ENCODE measurements at places on chromosomes 2 and 18.

DNA sequence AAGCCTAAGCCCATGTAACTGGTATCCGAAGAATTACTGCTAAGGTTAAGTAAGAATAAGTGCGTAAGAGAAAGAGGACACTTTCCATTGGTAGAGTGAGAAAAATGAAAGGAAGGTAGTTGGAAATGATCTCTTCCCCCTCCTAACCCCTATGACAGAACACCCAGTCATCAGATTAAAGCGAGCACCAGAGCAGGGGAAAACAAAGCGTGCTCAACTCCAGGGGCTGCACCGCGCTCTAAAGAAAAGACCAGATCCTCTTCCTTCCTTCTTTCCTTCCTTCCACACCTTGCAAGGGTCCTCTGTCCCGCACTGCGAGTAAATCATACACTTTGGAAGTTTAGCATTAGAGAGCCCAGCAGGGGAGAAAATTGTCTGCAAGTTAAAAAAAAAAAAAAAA, 971 bp upstream of the CDH7 start:
- no peak for DNase-seq

- DNase-seq, result no peak
Observed at GRCh38 chr2:119751706-119752105, 8.0 kb upstream of the PTPN4 start.

GRCh38 chr2:197137826-197138477, 172.6 kb downstream of the ANKRD44 start:
- no peak for DNase-seq

DNA sequence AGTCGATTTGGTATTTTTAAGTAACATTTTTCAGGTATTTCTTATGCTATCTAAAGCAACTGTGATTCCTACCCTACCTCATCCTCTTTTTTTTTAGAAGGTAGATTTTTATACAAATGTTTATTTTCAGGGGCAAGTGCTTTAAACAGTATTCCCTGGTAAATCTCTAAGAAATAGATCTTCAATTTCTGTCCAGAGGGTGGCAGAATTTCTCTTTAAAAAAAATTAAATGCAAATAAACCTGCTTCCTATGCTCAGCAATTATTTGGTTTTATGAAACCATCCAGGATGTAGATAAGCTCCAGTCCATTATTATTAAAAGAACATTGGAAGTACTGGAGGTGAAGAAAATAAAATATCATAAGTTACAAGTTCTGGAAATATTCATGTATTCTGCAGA, 191.9 kb downstream of the MYO3B start:
- no peak for DNase-seq

GRCh38 chr2:8193146-8193545, 488.7 kb upstream of the ID2 start:
- DNase-seq, result no peak

- no peak for DNase-seq
Observed at GRCh38 chr2:230912046-230912445, 13.0 kb downstream of the GPR55 start.

GRCh38 chr18:69490813-69491212, 90.1 kb downstream of the DOK6 start:
- DNase-seq, result no peak

DNA sequence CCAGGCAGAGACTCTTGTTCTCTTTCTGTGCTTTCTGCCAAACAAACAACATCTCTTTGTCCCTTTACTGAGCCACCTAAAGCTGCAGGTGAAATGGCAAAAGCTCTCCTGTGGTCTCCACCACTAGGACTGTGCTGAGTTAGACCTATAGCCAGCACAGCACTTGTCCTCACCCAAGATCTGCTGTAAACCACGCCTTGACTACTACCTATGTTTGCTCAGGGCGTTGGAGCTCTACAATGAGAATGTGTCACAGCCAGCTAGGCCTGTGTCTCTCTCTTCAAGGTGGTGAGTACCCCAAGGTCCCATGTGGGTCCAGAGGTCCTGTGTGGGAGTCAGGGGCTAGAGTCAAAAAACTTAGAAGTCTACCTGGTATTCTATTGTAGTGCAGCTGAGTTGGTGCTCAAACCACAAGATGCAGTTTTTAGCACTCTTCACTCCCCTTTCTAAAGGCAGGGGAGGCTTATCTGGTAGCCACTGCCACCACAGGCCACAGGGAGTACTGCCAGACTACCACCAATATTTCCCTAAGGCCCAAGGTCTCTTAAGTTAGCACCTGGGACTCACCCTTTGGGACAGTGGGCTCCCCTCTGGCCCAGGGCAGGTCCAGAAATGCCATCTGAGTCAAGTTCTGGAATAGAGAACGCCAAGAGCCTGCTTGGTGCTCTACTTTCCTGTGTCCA, 96.8 kb upstream of the RPRM start:
- DNase-seq, result no peak

DNA sequence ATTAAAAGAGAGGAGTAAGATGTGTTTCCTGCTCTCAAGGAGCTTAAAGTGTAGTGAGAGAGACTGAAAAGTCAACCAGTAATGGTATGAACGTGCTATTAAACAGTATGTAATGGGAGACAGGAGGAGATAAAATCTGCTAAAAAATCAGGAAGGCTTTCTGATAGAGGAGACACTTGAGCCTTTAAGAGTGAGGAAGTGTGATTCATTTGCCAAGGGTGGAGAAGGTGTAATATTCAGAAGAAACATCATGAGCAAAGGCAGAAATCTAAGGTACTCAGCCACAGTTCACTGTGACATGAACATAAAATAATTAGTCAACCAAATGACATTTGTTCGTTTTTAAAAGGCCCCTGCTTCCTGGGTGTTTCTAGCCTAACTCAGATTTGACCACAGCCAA, 137.8 kb upstream of the SKOR2 start:
- DNase-seq, result no peak

- DNase-seq, result no peak
Observed at GRCh38 chr2:216416571-216417307, 4.5 kb downstream of the SMARCAL1 start.

GRCh38 chr18:55236150-55236931, 277.1 kb upstream of the CCDC68 start:
- DNase-seq, result no peak

DNA sequence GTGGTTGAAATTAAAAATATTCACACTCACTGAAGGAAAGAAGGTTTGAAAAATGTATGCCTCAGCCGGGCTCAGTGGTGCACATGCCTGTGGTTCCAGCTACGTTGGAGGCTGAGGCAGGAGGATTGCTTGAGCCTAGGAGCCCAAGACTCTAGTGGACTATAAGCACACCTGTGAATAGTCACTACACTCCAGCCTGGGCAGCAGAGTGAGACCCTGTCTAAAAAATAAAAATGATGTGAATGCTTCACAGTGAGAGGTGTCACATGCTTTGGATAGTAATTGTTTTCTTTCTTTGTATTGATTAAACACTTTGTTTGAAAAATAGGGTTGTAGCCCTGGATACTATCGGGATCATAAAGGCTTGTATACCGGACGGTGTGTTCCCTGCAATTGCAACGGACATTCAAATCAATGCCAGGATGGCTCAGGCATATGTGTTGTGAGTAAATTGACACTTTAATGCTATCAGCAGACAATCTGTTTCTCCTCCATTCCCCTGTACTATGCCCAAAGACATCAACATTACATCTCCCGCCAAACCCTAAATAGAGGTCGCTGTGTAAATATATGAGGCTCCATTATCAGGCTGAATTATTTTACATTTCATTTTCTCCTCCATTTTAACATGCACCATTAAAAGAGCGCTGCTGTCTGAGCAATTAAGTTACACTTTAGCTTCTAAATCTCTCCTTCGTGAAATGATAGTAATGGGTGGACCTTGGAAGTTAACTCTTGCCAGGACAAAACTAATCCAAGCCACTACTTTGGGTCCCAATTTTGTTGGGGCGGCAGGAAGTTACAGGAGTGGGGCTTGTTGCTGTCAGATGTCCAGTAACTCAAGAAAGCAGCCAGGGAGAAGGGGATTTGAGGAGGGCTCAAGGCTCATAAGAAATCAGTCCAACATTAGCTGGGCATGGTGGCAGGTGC, 138.3 kb upstream of the TTC39C start:
- no peak for DNase-seq

GRCh38 chr2:223465793-223466192, 136.4 kb downstream of the SCG2 start:
- DNase-seq, result no peak

- DNase-seq, result no peak
Observed at GRCh38 chr2:101399021-101399799, 11.9 kb upstream of the CREG2 start.

DNA sequence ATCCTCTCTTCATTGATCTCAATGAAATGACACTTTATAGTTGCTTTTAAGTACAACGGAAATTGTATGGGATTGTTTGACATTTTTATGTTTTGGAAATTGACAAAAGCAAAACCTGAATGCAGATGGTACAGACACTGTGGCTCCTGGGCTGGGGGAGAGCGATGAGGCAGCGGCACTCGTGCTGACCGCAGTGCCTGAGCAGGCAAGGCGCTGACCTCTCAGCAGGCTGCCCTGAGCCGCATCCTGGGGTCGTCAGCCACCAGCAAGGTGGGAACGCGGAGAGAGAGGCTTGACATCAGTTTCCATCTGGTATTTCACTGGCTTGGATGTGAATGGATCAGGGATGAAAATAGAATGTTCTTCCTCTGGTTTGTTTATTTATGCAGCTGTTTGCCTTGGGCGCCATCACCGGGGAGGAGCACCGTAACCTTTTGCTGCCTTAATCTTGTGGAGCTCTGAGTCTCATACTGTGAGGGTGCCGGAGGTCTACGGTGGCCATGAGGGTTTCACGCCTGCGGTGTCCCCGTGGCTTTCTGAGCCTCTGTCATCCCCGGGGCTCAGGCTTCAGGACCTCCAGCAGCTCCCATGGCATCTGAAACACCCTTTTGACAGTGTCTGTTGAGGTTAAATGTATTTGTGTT, 94.8 kb upstream of the TPO start:
- no peak for DNase-seq

DNA sequence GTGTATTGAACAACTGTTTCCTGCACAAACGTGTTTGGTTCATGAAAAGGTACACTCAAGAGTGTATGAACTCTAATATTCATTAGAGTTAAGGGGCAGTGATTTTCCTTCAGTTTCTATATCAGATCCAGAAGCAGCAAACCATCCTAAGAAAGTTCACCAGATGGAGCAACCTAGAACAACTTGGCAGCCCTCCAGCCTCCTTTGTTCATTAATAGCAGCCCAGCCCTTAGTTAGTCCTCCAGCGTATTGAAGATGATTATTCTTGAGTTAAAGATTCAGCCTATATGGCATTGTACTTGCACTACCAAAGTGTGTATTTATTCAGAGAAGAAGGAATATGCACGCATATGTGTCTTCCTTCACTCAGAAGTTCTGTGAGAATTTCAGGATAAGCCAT, 365.5 kb downstream of the SETBP1 start:
- no peak for DNase-seq

DNA sequence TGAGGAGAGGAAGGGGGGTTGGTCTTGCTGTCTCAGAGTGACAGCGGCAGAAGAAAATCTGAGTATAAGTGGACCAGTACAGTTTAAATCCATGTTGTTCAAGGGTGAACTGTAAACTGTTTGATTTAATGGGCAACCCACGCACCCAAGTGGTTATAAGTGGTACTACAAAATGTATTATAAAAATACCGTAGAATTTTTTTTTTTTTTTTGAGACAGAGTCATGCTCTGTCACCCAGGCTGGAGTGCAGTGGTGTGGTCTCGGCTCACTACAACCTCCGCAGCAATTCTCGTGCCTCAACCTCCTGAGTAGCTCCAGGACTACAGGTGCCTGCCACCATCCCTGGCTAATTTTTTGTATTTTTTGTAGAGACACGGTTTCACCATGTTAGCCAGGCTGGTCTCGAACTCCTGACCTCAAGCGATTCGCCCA, 2.1 kb upstream of the CHCHD5 start:
- DNase-seq, result no peak

DNA sequence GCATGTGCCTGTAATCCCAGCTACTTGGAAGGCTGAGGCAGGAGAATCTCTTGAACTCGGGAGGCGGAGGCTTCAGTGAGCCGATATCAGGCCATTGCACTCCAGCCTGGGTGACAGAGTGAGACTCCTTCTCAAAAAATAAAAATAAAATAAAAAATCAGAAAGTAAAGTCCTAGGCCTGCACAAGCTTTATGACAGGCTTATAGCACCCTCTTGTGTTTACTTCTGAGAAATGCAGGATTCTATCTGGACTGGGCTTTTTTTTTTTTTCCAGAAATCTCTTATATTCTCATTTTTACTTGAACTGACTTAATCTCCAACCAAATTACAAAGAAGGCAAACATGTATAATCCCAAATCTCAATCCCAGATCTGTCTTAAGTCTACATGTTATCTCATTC, 26.1 kb upstream of the REG3G start:
- no peak for DNase-seq

- DNase-seq, result no peak
Observed at GRCh38 chr2:173204316-173204715, 128.7 kb downstream of the MAP3K20 start.

- no peak for DNase-seq
Observed at GRCh38 chr2:85655961-85656417, 12.0 kb downstream of the SFTPB start.

DNA sequence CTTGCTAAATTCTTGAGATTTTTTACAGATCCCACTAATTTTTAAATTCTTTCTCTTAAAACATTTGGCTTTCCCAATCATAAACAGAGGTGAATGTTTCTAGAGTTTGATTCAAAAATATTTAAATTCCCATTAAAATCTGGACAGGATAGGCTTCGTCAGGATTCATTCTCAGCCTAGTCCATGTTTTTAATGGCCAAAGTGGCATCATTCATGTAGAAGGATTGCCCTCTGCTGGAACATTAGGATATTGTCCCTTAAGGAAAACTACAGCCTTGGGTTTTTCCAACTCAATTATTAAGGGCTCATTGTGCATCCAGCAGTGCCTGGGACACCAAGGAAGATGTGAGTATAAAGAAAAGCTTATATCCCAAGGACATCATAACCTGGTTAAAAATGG, 71.7 kb downstream of the TPGS2 start:
- DNase-seq, result no peak

- no peak for DNase-seq
Observed at GRCh38 chr2:69762513-69763494, 20.9 kb downstream of the ANXA4 start.

GRCh38 chr2:63399156-63399555, 189.1 kb downstream of the WDPCP start:
- DNase-seq, result no peak

DNA sequence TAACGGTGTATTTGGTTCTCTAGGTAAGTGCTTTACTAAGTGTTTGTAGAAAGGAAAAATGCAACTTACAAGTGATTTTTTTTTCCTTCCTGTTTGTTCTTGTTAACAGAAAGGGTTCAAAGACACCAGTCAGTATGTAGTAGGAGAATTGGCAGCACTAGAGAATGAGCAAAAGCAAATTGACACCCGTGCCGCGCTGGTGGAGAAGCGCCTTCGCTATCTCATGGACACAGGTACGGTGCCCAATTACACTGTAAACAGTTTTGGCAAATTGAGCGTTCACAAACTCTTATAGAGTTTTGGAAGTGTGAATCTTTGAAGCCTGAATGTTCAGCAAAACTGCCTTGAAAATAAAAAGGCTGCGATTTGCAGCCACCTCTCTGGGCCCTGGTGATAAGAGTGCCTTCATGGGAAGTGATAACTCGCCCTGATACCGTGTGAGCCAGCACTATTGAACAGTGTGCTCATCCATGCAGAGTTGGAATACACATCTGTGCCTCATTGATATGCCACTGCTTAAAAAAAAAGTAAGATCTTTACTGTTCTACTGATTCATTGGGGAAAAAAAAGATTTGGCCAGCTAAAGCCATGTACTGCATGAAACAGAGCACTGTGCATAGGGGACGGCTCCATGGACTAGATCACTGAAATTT, 54.0 kb upstream of the OTX1 start:
- peak; percentile 29 for DNase-seq

- DNase-seq, result no peak
Observed at GRCh38 chr18:44700652-44701051, 20.0 kb downstream of the SETBP1 start.

- no peak for DNase-seq
Observed at GRCh38 chr2:234308073-234308812, 188.6 kb downstream of the ARL4C start.
